Cortex of kidney (tissue), 1 donor: ENCODE measurements at places on chromosomes 4 and X.

DNA sequence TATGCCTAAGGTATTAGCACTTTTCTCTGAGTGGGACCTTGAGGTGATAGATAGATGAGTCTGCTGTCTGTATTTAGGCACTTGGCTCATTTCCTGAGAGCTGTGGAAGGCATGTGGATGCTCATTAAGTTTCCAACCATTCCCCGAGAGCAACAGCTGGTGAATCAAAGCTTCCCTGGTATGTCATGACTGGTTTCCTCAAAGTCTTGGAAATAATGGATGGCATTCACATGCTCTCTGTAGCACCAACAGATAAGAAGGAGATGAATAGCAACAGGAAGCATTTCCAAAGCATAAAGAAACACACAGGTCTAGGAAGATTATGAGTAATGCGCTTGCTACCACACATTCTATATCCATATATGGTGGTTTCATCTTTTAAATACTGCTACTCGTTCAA, 118.3 kb upstream of the ETNPPL start:
- DNase-seq: no peak

GRCh38 chr4:189299706-189300105, 641.0 kb upstream of the FRG1 start:
- DNase-seq: no peak

DNA sequence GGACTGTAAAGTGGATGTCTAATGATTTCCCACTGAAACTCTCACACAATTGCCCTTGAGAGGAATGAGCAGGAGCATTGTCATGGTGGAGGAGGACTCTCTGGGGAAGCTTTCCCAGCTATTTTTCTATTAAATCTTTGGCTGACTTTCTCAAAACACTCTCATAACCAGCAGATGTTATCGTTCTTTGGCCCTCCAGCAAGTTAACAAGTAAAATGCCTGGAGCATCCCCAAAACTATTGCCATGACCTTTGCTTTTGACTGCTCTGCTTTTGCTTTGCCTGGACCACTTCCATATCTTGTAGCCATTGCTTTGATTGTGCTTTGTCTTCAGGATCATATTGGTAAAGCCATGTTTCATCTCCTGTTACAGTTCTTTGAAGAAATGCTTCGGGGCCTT, 120.2 kb upstream of the PDE5A start:
- DNase-seq: no peak

DNA sequence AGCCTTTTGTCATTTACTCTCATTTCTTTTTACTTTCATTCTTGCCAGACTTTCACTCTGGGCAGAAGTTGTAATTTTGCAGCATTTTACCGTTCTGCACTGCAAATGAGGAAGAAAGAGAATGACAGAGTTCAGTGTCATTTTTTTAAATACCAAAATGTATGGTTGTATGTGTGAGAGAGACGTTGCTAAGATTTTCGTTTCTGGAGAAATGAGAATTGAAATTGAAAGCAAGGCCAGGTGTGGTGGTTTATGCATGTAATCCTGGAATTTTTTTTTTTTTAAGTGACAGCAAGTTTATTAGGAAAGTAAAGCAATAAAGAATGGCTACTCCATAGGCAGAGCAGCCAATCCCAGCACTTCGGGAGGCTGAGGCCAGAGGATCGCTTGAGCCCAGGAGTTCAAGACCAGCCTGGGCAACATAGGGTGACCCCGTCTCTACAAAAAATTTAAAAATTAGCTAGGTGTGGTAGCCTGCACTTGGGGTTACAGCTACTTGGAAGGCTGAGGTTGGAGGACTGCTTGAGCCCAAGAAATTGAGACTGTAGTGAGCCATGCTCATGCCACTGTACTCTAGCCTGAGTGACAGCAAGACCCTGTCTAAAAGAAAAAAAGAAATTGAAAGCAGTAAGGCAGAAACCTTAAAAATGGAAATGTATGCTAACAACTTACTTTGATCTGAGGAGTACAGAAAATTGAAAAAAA, 12.9 kb downstream of the DCK start:
- no peak for DNase-seq

DNA sequence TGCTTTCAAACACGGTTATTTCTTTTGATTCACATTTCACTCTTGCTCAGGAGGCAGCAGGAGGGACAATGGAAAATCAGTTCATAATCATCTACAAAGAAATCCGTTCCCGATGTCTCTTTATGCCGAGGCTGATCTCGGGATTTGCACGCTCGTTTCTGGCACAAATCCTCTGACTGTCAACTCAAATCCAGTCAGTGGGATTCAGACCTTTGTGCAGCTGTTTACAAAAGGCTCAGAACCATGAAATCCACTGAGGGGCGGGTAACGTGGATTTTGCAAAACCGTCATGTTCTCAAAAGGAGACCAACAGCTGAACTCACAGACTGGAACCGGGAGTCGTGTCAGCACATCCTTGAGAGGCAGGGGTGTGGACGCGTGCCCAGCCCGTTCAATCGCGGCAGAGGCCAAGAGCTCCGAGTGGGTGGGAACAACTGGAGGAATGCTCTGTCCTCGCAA, 46.4 kb downstream of the ACOX3 start:
- DNase-seq: no peak

GRCh38 chr4:173091958-173092357, 76.7 kb upstream of the GALNT7 start:
- DNase-seq: no peak

DNA sequence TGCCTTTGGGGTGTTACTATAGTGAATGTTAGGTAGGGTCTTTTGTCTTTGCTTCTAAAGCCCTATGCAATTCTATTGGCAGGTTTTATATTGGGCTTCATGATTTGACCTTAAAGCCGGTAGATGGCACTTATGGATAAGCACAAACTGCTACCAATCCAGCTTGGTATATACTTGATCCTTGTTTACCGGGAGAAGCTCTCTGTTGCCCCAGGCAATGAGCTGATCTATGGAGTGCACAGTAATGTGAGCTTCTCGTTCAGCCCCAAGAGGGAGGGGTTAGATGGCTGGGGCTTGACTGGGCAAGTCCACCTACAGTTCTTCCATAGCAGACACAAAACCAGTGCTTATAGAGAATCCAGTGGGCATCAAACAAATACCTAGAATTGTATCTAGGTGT, 287.2 kb upstream of the CT83 start:
- no peak for DNase-seq

DNA sequence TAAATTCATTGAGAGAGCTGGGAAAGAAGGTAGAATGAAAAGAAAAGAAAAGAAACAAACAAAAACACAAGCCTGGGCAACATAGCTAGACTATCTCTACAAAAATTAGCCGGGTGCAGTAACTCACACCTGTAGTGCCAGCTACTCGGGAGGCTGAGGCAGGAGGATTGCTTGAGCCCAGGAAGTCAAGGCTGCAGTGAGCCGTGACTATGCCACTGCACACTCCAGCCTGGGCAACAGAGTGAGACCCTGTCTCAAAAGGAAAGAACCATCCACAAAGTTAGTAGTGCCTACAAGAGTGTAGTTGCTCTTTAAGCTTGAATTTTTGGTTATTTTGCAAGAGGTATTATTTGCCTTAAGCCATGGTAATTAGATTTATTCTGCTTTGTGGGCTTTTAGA, 157.7 kb downstream of the CBR4 start:
- DNase-seq: no peak

DNA sequence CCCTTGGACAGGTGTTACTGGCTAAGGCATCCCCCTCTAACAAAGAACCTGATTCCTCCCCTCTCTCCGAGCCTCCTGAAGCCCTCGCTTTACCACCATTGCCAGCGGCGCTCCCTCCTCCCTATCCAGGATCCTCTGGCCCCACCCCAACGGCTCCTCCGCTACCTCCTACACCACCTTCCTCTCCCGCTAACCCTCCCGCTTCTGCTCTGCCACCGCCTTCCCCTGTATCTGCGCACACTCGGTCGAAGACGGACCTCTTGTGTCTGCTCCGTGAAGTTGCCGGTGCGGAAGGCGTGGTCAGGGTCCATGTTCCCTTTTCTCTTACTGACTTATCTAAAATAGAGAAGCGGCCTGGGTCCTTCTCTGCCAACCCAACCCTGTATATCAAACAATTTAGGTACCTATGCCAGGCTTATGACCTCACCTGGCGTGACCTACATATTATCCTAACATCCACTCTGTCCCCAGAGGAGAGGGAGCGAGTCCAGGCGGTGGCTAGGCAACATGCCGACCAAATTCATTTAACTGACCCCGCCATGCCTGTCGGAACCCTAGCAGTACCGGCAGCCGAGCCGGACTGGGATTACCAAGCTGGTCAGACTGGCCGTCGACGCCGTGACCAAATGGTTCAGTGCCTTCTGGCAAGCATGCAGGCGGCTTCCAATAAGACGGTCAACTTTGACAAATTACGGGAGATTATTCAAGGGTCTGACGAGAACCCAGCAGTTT, 958.9 kb downstream of the RPA4 start:
- no peak for DNase-seq

GRCh38 chr4:183716302-183716701, 57.2 kb downstream of the TRAPPC11 start:
- DNase-seq: no peak

GRCh38 chr4:55554453-55555030, 7.8 kb upstream of the CLOCK start:
- DNase-seq: no peak

- no peak for DNase-seq
These were observed 517.4 kb downstream of the RAB28 start for GRCh38 chr4:12966726-12967125.

DNA sequence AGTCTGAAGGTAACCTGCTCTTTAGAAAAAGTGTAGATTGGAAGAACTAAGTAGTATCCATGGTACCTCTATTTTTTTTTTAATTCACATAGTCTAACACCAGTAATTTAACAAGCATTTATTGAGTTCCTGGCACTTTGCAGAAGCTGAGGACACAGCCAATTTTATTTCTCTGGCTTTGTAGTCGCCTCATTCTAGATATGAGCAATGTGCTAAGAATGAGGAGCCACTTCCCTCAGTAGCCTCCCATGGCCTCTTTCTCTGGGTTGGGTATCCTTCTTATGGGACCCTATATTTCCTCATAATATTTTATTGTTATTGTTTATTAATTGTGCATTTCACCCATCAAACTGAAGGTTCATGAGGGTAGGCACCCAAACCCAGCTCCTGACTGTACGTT, 67.6 kb downstream of the ENPEP start:
- DNase-seq: no peak

- no peak for DNase-seq
These were observed 85.3 kb upstream of the GPR101 start for GRCh38 chrX:137119049-137119448.

- no peak for DNase-seq
These were observed 73.9 kb downstream of the HTRA3 start for GRCh38 chr4:8343262-8343966.

DNA sequence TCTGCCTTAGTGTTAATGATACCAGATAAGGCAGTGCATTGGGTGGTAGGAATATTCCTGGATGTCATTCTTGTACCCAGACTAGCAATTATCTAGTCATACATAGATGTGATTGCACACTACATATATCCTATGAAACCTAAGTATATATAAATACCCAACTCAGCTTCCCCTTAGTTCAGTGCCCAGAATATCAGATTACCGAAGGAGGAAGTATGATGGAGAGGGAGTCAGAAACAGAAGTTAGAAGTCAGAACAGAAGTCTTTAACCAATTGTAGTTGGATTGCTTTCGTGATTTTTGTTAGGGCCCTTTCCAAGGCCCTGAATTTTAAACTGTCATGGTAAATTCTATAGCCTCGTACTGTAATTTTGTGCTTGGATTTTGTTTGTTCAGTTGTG, 42.9 kb downstream of the MOB1B start:
- DNase-seq: no peak

DNA sequence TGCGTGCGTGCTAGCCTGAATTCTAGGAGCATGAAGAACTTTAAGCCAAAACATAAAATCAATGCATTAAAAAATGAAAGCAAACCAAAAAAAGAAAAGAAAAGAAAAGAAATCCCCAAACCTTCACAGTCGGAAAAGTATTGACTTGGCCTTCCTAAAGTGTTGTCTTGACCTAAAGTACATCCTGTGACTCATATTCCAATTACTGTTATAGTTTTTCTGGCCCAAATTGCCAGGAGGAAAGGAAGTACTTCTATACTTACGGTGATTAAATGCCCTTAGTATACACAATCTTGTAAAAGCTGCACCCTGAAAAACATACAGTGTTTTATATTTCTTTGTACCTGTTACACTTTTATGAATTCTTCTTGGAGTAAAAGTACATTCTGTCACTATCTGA, 512.8 kb downstream of the ANKRD50 start:
- no peak for DNase-seq

DNA sequence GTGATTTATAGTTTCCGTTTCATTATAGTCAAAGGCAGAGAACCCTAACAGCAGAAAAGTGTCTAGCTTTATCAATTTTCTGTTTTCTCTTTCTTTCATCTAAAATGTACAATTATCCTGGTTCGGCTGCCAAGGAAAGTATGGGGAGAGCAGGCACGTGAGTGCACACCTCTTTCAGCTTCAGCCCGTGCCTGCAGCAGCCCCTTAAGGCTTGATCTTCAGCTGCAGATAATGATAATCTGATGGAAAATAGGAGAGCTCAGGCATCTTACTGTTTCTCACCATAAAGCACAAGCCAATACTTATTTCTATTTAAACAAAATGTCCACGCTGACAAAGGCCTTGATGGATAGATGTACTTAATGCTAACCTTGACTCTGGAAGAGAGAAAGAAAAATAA, 334.4 kb downstream of the UNC5C start:
- no peak for DNase-seq

DNA sequence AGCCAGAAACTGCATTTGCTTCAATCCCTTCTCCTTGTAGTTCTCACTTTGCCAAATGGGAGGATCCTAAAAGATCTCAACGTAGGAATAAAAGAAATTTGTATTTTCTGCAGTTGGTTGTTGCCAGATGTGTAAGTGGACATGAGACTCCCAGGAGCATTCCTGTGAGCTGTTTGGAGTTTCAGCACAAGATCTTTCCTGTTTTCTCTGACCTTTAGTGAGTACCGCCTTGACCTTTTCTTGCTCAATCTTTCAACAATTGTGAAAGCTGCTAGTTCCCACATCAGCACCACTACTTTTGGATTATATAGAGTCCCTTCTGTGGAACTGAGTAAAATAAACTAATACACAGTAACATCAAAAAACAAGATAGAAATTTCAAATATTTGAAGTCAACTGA, 683.8 kb upstream of the PABPC4L start:
- no peak for DNase-seq

- no peak for DNase-seq
These were observed 93.2 kb upstream of the DIAPH2 start for GRCh38 chrX:96591421-96591820.

- no peak for DNase-seq
These were observed 357.2 kb upstream of the GATB start for GRCh38 chr4:152117933-152118507.

- no peak for DNase-seq
These were observed 456.8 kb downstream of the PRR32 start for GRCh38 chrX:127276326-127276725.

DNA sequence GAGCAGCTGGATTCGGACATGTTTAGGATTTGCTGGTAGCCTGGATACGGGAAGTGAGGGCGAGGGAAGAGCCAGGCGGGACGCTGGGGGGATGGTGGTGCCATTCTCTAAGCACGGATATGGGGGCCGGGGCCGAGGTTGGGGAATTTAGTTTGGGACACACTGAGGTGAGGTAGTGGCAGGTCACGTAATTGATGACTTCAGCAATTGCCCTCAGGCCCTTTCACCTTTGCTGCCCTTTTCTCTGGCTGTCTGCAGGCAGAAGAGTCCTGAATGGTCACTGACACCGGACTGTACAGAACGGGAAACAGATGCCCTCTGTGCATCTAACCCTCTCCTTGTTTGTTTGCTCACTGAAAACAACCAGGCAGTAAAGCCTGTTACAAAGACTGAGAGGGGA, 16.9 kb upstream of the HMGB3 start:
- DNase-seq: no peak
